ENCODE measurements at places on chromosomes 1 and 21.

GRCh38 chr1:91651243-91651642 lies 150.6 kb downstream of the CDC7 start:
- DNase-seq: no peak

- DNase-seq: no peak
Measured at GRCh38 chr1:38788341-38789336, 70.9 kb downstream of the RRAGC start.

DNA sequence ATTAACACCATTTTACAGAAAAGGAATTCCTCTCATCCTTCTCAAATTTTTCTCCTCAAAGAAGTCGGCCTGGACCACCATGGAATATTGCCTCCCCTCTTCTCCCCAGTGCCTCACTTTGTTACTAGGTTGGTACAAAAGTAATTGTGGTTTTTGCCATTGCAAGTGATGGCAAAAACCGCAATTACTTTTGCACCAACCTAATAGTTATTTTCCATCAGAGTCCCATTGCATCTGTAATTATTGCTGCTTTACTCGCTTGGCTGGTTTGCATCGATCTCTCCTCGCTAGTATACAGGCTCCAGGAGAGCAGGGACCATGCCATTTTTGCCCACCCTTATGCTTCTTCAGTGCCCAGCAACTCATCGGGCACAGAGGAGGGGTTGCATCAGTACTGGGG lies 963 bp upstream of the C1orf94 start:
- no peak for DNase-seq

- DNase-seq: no peak
Measured at GRCh38 chr21:43958364-43959158, 53.5 kb upstream of the TRAPPC10 start.

DNA sequence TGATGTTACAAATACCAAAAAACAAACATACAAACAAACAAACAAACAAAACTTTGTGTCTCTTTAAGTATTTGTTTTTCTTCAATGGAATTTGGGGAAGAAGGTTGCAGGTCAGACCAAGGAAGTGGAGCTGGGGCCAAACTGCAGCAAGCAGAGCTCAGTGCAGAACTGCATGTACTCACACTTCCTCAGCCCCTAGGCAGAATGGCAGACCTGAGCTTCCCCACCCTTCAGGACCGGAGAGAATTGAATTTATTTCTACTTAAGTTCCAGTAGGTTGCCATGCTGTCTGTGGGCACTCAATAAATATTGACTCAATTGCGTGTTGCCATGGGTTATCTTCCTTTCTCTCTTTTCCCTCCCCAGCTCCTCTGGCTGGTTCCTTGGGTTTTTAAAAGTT lies 173.6 kb downstream of the PTGER3 start:
- DNase-seq: no peak

GRCh38 chr1:28886731-28887418 lies 27.5 kb upstream of the EPB41 start:
- DNase-seq: peak; percentile 74

DNA sequence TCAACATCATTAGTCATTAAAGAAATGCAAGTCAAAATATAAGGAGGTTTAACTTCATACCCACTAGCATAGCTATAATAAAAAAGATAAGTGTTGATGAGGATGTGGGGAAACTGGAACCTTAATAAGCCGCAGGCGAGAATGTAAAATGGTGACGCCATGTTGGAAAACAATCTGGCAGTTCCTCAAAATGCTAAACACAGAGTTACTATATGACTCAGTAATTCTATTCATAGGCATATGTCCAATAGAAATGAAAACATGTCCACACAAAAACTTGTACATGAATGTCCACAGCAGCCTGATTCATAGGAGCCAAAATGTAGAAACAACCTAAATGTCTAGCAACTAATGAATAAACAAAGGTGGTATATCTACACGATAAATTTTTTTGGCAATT lies 23.2 kb downstream of the DDX59 start:
- DNase-seq: no peak

- no peak for DNase-seq
Measured at GRCh38 chr1:234748066-234748465, 138.1 kb upstream of the IRF2BP2 start.

- peak; percentile 43 for DNase-seq
Measured at GRCh38 chr1:6440198-6441126, 15.9 kb downstream of the ESPN start.

DNA sequence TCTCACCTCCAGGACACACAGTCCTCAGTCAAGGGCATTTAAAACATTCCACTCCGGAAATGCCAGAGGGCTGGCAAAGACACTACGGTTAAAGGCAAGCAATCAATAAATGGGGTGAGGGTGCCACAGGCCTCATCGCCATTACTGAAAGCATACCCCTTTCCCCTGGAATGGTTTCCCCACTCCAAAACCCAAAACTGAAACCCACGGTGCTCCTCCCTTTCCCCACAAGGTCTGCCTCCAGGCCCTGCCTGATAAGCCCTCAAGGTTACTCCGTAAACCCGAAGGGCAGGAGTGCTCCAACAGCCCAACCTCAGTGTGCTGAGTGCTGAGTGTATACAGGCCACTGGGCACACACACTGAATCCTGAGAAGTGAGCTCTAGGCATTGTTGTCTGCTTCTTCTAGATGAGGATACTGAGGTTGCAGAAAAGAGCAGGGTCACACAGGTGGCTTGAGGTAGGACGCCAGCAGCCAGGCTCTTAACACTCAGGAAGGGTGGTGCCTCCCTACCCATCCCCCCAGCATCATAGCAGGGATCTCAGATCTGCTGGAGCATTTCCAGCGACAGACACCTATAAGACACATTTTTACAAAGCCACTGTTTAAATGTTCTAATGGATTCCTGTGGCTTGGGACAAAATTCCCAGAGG lies 29.0 kb downstream of the SSBP3 start:
- DNase-seq: no peak

DNA sequence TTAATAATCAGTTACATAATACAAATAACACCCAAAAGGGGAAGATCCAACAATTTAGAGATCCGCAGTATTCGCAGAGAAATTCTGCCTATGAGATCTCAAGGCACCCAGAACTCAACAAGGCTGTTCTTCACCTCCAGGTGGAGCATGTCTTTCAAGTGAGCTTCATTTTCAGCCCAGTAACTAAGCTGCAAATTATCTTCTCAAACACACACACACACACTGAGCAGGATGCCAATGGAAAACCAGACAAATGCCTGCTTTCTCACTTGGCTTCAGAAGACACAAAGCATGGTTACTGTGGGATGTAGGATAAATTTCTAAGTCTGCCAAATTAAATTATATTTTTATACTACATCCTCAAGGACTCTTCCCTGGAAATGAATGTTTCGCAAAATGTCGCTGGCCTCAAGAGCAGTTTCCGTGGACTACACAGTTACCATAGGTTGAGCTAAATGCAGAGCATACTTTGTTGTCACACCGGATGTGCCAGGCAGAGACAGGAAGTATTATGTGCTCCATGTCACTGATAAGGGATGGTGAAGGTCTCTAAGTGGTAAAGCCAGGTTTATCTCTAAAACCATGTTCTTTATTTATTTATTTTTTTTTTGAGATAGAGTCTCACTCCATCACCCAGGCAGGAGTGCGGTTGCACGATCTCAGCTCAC lies 30.3 kb downstream of the UBR4 start:
- no peak for DNase-seq

- DNase-seq: no peak
Measured at GRCh38 chr1:150484431-150484830, 2.8 kb upstream of the TARS2 start.

DNA sequence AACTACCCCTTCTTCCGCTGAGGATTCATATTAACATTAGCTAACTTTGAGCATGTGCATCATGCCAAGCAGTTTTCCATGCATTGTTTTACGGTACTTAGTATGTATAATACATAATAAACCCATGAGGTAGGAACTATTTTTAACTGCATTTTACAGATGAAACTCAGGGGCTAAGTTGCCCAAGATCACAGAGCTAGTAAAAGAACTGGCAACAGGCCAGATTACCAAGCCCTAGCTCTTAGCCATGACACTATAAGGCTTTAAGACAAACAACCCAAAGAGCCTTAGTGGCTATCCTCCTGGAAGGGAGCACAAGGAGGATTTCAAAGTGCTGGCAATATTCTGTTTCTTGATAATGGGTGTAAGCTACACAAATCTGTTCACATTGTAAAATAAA lies 6.1 kb downstream of the AK2 start:
- no peak for DNase-seq

Measured in stimulated activated CD8-positive, alpha-beta memory T cell treated with anti-CD3 and anti-CD28 coated beads, Interleukin-7, amount 100 ng/mL, for 1 hour (primary cell).